ENCODE measurements at places on chromosomes 5 and 9. TPM values are rescaled to one million over a fixed set of nuclear protein-coding genes. Genes with fewer than 3 reads are reported as not detected.

The LIFR gene
- total RNA-seq: 35.2 TPM

The KCNN2 gene
- 7.5 TPM for total RNA-seq

DNA sequence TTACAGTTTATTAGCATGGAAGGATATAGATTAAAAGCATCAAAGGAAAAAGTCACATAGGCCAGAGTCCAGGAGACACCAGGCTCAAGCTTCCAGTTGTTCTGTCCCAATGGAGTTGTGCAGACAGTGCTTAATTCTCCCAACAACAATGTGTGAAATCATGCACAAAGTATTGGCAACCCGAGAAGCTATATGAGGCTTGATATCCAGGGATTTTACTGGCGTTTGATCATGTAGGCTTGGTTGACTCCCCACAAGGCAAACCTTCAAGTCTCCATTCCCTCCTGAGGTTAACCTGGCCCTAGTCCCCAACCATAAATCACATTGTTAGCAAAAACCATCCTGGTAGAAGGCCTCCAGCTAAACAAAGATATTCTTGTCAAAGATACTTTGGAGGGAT is 141.5 kb downstream of the ADAMTS19 start:
- no peak for DNase-seq

- DNase-seq: no peak
Measured at GRCh38 chr5:73827106-73827450, 201.1 kb downstream of the ARHGEF28 start.

GRCh38 chr5:169307646-169308045 is 6.7 kb upstream of the SLIT3 start:
- no peak for DNase-seq

DNA sequence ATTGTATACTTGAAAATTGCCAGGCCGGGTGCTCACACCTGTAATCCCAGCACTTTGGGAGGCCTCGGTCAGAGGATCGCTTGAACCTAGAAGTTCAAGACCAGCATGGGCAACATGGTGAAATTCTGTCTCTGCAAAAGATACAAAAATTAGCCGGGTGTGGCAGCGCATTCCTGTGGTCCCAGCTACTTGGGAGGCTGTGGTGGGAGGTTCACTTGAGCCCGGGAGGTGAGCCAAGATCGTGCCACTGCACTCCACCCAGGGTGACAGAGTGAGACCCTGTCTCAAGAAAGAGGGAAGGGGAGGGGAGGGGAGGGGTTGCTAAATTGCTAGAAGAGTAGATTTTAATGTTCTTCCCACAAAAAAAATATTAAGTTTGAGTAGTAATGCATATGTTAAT is 53.2 kb downstream of the FNBP1 start:
- no peak for DNase-seq

Measured in glomerular endothelial cell (primary cell).